Stromal cell of bone marrow (primary cell): ENCODE measurements at places on chromosomes 3 and 15.

DNA sequence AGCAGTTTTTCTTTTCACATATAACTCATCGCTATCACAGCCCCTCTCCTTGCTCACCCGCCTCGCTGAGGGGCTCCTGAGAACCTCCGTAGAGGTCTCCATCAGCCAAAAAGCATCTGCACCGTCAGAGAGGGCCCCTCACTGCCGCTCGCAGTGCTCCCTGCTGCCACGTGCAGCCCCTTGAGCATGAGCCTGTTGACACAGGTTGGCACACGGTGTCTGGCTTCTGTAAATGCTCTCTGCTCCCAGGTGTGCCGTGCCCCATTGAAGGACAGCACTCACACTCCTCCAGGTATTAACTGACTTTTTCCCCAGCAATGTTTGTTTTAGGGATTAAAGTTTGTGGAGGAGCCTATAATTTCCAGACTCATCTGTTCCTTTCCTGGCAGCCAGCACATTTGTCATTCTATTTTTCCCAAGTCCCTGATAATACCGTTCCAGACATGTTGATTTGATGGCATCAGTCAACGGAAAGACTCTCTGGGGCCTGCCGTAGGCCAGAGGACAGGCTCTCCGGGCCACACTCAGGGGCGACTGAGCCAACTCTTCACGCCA is 2.1 kb upstream of the FURIN start:
- DNase-seq, result no peak

DNA sequence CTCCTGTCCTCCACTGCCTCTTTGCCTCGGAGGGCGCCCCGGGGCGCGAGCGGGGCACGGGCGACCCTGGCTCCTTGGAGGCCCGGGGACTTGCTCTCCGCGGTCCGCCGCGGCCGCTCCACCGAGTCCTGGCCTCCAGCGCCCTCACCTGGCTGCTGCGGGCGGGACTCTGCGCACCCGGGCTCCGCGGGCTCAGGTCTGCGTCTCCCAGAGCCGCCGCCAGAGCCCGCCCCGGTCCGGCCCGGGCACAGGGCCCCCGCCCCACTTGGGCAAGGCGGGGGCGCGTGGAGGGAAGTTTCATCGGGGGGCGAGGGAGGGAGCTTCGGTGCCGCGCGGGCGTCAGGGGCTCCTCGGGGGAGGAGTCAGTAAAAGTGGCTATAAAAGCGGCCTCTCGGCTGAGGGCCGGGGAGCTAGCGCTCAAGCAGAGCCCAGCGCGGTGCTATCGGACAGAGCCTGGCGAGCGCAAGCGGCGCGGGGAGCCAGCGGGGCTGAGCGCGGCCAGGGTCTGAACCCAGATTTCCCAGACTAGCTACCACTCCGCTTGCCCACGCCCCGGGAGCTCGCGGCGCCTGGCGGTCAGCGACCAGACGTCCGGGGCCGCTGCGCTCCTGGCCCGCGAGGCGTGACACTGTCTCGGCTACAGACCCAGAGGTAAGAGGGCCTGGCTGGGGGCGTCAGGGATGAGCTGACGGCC is at the start of gene CEMIP:
Gene CEMIP, plus strand, starts transcription at position 407 of the 694 bp plus-strand sequence. CDS start 94,510 bp downstream, outside the sequence.
- DNase-seq, result peak; percentile 59

- DNase-seq, result peak; percentile 50
Measured at GRCh38 chr3:160941885-160942494, 163.2 kb downstream of the B3GALNT1 start.

GRCh38 chr3:71815340-71816067 is 30.6 kb upstream of the PROK2 start:
- DNase-seq, result no peak

GRCh38 chr15:69810431-69811354 is 287.0 kb downstream of the TLE3 start:
- no peak for DNase-seq

GRCh38 chr3:139260793-139261736 is 82.8 kb upstream of the MRPS22 start:
- DNase-seq, result no peak

DNA sequence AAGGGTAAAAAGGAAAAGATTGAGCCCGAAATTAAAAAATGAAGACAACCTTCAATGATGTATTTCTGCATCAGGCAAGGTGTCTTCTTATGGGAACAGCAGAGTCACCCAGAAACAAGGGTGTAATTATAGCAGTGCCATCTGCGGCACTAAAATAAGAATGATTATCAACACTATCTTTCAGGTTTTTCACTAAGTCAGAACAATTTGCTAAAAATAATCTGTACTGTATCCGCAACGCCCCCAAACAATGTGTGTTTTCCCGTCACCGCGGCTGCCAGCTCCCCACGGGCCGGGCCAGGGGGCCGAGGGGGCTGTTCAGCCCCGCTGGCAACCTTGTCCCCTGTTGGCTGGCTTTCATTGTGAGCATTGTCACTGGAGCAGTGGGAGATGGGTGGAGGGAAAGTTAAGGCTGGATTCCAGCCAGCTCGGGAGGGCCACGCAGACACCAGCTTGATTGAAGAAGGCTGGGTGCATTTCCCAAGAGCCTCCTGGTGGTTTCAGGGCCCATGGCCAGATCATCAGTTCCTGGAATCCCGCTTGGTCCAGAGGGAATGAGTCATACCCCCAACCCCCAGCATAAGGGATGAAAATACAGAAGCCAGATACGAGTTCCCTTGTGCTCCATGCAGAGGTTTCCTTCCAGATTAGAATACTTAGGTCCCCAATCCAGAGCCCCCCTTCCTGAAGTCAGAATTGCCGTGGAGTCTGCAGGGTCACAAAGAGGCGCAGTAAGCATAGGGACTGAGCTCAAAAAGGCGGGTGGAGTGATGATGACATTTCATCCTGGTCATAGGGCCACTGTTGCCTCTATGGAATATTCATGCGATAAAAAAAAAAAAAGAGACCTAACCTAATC is 90.2 kb upstream of the KLF13 start:
- DNase-seq, result peak; percentile 89

DNA sequence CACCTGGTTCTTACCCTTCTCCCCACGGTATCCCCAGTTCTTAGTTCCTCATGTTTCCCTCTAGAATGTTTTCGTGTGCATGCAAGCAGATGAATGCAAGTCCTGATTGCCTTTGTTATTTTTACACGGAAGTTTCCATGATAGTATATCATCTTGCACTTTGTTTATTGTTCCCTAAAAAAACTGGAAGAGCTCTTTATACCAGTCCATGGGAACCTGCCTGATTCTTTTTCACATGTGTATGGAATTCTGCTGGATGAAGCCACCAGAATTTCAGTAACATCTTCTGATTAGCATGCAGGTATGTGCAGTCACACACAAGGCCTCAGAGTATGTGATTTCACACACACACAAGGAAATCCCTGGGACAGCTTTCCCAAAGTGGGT is 16.0 kb upstream of the LRRK1 start:
- no peak for DNase-seq

DNA sequence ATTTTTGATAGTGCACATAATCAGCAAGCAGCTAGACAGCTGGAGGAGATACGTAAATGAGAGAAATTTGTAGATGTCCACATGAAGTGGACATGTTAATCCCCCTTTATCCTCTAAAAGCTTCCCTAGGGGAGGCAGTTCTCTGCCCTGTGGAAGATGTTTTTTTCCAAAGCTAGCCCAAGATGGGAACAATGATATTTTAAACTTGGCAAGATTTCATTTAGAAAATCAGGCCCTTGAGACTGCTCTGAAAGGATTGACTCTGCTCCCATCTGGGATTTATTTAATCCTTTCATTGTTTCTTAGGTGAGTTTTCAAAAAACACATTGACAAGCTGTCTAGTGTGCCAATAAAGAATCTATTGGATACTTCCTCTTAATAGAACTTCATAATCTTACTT is 92.0 kb downstream of the SYNPR start:
- no peak for DNase-seq

- DNase-seq, result no peak
Measured at GRCh38 chr15:99117111-99117510, 12.2 kb downstream of the SYNM start.

GRCh38 chr15:88250826-88251225 is 5.7 kb downstream of the NTRK3 start:
- no peak for DNase-seq

DNA sequence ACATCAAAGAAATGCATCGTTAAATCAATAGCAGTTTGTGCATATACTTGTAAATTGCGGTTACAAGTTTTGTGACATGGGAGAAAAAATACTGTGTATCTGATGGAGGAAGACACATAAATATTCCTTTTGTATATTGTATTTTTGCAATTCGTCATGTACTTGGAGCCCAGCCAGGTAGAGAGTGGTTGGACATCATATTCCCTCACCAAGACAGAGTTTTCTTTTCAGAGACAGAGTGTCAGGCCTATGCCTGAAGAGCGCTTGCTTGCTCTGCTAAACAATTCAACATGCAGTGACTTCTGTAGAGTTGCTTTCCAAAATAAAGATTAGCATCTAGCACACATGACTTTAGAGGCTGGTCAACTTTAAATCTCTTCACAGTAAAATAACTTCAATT is 24.8 kb upstream of the MEIS2 start:
- DNase-seq, result no peak
